Stimulated activated naive CD4-positive, alpha-beta T cell treated with Interleukin-2 at 50 U/mL for 16 hours (primary cell): ENCODE measurements at places on chromosomes 2 and 18.

- DNase-seq, result no peak
Observed at GRCh38 chr2:74498500-74499266, 720 bp downstream of the LBX2 start.

- DNase-seq, result no peak
Observed at GRCh38 chr2:176656776-176657140, 387.5 kb downstream of the MTX2 start.

DNA sequence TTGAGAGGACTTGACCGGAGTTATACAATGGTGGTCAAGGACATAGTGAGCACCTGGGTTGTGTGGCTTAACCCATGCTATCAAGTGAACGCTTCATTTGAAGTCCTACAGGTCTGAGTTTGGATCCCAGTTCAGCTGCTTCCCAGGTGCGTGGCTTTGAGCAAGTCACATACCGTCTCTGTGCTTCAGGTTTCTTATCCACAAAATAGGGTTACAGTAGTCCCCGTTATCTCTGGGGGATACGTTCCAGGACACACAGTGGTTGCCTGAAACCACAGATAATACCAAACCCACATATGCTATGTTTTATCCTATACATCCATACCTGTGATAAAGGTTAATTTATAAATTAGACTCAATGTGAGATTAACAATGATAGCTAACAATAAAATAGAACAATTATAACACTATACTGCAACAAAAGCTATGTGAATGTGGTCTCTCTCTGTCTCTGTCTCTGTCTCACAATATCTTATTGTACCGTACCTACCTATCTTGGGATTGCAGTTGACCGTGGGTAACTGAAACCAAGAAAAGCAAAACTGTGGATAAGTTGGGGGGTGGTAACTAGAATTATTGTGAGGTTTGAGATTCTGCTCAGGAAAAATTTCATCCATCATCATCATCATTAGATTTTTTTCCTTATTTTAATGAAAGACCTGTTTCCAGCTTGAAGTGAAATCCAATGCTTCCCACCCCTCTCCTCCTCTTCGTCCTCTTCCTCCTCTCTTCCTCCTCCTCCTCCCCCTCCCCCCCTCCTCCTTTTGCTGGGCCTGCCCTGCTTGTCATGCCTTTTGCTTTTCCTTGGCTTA, 22.7 kb downstream of the LBH start:
- DNase-seq, result no peak

GRCh38 chr18:12306752-12307700, 1.0 kb upstream of the TUBB6 start:
- DNase-seq, result no peak

DNA sequence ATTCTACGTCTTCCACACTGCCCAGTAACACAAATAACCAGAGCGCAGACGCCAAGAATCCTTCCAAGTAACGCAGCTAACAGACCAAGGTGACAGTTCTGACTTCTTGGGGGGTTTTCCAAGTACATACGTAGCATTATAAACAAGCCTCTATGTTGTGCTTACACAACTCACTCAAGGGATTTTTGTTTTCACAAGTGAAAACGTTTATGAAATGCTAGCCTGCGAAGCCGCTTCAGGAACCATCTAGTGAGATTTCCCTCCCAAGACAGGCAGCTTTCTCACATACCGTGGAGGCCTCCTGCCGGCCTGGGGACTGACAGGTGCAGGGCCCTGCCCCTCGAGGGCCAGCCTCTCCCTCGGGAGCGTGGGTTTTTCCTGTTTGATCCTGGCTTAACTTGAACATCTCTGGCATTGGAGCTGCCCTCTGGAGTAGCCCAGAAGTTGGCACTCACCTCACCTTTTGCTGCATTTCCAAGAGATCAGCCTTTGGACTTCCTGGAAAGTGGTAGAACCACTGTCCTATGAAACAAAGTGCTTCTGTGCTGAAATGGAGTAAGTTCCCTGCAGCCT, 151.1 kb downstream of the MBP start:
- DNase-seq, result no peak
